ENCODE measurements at places on chromosomes 5 and 9.

DNA sequence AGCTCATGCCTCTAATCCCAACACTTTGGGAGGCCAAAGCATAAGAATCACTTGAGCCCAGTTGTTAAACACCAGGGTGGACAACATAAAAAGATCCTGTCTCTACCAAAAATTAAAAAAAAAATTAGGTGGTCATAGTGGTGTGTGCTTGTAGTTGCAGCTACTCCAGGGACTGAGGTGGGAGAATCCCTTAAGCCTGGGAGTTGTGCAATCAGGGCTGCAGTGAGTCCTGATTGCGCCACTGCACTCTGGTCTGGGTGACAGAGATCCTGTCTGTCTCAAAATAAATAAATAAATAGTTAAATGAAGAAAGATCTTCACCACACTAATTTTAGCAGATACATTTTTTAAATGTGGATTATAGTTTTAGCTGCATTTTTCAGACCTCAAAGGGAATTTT is 433.2 kb downstream of the MAT2B start:
- DNase-seq: no peak

GRCh38 chr5:157443041-157443549 is 16.9 kb upstream of the NIPAL4 start:
- no peak for DNase-seq

DNA sequence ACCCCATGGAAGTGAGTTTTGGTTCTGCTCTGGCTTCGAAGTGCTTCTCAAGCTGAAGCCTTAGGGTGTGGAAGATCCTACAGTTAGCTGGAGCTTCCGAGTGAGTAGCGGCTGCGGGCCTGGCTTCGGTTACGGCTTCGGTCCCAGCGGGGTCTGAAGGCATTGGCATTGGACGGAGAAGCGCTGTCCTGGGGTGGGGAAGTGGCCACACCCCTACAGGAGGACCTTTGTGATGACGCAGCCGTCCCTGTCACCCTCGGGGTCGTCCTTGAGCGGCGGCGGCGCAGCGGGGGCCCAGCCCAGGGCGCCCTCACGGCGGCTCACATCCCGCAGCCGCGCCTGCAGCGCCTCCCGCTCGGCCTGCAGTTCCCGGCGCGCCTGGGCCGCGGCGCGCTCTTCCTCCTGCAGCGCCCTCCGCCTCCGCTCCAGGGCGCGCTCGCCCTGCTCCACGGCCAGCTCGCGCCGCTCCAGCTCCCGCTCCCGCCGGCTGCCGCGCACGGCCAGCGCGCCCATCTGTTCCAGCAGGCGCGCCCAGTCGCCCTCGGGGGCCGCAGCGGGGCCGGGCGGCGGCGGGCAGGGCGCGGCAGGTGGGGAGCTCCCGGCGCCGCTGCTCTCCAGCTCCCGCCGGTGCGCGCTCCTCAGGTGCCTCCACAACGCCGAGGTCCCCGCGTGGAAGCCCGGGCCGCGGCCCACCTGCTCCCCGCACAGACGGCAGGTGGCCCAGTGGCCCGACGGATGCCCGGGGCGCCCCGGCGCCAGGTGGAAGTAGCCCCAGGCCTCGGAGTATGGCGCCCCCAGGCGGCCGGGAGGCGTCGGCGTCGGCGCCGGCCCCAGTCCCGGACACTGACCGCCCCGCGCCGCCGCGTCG is 9.9 kb downstream of the ZBED3 start:
- DNase-seq: peak; percentile 81

DNA sequence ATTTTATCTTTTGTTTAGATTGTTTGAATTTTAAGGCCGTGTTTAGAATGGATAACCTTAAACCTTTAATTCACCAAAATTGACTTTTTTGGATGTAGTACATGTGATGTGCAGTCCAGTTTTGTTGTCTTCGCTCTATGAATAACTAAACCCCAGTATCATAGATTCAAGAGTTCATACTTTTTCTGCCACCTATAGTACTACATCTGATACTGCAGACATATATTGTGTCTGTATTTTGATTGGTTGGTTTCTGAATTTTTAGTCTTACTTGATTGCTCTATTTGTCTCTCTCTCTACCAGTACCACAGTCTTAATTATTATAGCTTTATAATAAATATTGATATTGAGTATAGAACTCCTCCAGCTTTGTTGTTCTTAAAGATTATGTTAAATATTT is 58.1 kb downstream of the PPIP5K2 start:
- DNase-seq: no peak

- no peak for DNase-seq
Observed at GRCh38 chr5:149489605-149490037, 61.6 kb downstream of the CSNK1A1 start.

GRCh38 chr9:17694336-17694735 is 115.5 kb downstream of the SH3GL2 start:
- DNase-seq: no peak

DNA sequence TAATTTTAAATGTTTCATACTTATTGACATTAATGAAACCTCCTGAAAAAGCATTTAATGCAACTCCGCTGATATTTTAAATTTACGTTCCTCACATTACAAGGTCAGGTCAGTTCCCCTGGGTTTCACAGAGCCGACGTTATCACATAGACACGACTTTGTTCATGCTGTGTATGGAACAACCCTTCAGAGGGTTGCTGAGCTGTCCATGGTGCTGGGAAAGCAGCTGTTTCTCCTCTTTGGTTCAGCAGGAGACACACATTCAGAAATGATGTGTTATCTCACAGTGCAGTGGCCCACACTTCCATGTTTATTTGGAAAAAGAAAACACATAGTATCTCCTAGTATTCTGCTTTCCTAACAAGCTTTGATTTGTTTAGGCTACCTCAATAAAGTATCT is 53.5 kb downstream of the PPP2R2B start:
- peak; percentile 71 for DNase-seq

DNA sequence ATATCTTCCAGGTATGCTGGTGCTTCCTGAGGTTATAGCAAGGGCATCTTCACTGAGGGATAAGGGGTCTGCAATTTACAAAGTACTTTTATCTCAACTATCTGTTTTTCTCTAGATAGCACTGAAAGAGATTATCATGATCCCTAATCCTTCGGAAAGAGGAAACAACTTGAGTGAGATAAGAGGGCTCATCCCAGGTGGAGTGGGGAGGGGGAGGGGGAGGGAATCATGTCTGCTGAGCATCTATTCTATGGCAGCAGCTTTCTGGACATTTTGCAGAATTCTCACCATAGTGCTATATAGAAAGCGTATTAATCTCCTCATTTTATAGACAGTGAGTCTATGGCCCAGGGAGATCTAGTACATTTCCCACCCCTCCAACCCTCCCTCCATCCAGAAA is 5.9 kb downstream of the TNFSF15 start:
- DNase-seq: no peak

DNA sequence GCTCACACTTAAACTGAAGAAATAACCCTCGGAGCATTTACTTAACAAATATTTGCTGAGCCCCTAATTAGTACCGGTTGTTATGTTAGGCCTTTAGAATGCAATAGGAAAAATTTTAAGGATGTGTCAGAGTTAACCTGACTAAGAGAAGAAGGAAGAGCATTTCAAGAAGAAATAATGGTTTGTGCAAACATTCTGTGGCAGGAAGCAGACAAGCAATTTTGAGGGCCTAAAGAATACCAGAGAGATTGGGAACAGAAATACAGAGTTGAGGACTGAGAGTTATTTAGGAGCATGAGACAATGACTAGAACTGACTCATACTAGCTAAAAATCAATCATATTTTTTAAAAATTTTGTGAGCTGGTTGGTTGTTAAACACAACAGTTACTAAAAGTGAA is 218.8 kb downstream of the PRR16 start:
- no peak for DNase-seq

- DNase-seq: no peak
Observed at GRCh38 chr9:16417161-16417560, 453.3 kb downstream of the BNC2 start.

- DNase-seq: no peak
Observed at GRCh38 chr9:109186857-109187520, 19.9 kb upstream of the FRRS1L start.

GRCh38 chr9:73370053-73370452 is 218.4 kb downstream of the ANXA1 start:
- no peak for DNase-seq

DNA sequence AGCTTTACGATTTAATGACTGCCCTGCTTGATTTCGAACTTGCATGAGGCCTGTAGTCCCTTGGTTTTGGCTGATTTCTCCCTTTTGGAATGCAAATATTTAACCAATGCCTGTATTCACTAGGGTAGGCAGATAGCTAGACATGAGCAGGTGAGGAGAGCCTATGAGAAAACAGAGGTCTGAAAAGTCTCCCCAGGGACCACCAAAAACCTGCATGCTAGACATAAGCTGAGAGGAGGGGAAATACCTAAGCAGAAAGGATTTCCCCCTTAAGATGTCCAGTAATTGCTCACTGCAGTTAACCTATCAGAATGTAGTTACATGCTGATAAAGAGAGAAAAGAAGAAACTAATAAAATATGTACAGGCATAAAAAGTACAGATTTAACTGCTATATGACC is 667.4 kb upstream of the SEMA6A start:
- no peak for DNase-seq

DNA sequence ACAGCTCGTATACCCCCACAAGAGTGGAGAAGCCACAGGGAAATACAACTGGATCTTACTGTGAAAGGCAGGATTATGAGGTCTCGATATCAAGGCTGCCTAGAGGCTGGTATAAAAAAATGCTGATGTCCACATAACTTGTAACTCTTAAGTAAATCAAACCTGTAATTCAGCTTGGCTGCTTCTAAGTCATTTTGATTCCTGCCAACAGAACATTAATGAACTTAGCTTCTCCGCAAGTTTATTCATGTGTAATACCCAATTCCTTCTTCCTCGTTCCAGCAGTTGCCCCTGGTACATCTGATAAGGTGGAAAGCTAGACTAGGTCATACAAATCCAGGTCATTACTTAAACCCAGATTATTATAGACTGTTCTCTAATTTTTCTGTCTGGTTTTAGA is 16.4 kb upstream of the SMIM15 start:
- no peak for DNase-seq

DNA sequence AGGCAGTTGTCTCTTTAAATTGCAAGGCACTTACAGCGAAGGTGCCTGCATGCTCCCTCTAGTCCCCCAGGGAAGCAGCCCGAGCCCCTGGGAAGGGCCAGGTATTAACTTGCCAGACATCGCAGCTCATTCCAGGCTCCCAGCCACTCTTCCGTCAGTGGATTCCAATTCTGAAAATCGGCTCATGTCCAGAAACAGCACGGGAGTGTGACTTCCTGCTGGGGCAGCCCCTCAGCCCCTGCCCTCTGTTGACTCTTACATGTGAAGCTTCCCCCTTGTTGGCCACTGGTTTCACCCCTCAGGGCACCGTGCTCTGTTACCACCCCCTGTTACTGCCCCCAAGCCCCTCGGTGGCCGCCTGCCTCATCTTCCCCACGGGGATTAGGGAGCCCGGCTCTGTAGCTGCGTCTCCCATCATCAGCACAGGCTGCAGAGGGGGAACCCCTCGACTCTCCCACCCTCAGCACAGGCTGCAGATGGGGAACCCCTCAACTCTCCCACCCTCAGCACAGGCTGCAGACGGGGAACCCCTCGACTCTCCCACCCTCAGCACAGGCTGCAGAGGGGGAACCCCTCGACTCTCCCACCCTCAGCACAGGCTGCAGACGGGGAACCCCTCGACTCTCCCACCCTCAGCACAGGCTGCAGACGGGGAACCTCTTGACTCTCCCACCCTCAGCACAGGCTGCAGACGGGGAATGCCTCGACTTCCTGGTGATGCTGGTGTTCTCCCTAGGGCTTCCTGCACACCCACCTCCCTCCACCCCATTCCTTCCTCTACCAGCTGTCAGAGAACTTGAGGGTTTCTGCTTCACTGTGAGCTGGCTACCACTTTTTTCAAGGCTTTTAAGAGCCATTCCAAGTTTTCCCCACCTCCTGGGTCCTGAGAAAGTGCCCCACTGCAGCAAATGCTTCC is 11.1 kb upstream of the CACNA1B start:
- no peak for DNase-seq

- no peak for DNase-seq
Observed at GRCh38 chr5:177036443-177036842, 13.9 kb downstream of the ZNF346 start.

- no peak for DNase-seq
Observed at GRCh38 chr5:178630475-178630930, 3.7 kb upstream of the CLK4 start.

DNA sequence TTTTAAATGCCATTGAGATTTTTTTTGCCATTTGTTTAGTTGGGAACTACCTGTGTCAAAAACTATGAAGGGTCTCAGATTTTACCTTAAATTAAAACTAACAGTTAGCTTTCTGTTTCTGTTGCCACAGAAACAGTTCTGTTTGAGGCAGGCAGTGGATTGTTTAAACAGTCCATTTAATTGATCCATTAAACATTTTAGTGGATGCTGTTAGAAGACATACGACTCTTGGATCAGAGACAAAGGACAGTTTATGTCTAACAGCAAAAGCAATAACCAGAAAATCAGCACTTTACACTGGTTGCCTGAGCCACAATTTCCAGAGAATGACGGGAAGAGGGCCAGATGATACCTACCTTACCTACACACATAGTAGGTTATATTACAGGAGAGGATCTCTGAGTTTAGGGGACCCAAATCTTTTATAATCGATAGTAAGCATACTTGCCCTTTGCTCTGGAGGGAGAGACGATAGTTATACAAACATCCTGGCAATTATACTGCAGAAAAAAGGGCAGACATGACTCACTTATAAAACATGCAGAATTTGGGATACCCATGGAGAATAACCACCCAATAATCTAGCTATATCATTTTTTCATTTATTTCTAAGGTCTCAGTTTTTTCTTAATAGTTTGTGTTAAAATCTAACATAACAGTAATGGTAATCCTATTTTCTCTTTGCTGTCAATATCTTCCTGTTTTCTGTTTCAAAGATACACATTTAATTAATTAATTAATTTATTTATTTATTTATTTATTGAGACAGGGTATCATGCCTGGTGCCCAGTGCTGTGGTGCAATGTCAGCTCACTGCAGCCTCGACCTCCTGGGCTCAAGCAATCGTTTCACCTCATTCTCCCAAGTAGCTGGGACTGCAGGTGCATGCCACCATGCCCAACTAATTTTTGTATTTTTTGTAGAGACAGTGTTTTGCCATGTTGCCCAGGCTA is 136.7 kb upstream of the TNFAIP8 start:
- no peak for DNase-seq

DNA sequence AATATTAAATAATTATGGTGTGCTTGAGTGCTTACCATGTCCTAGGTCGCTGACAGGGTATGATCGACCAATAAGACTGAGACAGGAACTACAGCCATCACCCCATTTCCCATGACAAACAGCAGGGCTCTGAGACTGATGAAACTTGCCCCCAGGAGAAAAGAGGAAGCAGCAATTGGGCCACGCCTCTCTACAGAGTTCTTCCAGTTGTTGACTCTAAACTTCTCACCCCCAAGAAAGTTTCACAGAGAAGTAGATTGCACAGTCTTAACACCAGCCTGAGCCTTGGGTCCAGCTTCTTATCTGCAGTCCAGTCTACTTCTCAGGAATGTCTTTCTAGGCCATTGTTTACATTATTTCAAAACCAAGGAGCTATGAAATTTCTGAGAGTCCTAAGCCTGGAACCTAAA is 182.2 kb upstream of the ANKRD55 start:
- DNase-seq: no peak

DNA sequence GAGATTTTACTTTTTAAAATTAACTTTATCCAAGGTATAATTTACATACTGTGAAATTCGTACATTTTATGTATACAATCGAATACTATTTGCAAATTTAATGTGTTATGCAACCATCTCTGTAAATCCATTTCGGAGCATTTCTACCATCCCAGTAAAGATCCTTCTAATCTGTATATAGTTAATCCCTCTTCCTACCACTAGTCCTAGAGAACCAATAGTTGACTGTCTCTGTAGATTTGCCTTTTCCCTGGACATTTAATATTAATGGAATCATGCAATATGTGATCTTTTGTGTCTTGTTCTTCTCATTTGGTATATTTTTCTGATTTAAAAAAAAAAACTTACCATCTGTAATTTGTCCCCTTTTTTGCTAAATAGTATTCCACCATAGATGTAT is 74.8 kb downstream of the RAB24 start:
- no peak for DNase-seq

Measured in neural crest cell (in vitro differentiated cells).